ENCODE measurements at places on chromosomes 5 and 9.

- DNase-seq, result no peak
These were observed 79.2 kb upstream of the UBTD2 start for GRCh38 chr5:172362755-172363154.

DNA sequence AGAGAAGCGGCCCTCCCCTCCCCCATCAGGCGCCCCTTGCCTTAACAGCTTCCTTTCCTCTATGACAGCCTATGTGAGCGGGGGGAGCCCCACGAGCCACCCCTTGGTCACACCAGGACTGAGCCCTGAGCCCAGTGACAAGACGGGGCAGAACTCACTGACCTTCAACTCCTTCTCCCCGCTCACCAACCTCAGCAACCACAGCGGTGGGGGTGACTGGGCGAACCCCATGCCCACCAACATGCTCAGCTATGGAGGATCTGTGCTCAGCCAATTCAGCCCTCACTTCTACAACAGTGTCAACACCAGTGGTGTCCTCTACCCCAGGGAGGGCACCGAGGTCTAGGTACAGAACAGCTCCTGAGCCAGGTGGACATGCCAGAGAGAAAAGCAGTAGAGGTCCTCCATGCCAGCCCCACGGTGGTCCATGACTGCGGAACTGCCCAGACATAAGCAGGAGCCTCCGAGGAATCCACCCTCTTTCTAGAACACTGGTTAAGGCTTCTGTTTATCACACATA lies 2.6 kb downstream of the FOXI1 start:
- DNase-seq, result no peak

DNA sequence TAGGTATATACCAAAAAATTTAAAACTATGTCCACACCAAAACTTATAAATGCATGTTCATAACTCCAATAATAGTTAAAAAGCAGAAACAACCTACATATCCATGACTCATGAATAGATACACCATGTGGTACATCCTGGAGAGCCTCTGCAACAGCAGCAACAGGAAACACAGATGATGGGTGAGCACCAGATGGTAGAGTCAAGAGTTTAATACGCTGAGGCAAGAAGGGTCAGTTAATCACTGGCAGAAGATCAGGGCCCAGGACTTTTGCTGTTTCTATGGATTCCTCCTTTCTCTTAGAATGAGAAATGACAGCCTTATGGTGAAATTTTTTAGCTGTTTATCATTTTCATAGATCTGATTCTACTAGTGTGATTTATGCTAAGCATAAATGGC lies 351.8 kb upstream of the ADAMTSL1 start:
- DNase-seq, result no peak

DNA sequence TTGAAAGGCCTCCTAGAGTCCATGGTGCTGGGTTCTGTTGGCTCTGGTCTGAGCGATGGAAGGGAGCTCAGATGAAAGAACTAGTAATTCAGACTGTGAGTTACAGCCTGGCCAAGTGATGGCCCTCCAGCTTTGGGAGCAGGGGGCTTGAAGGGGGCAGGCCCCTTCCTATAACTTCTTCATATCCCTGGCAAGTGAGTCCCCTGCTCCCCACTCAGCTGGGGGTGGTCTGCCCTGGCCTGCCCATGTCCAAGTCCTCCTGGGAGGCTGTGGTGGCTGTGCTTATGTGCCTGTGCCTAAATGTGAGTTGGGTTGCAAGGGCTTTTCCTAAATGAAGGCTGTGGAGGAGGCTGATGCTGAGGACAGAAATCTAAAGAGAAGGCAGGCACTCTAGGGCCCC lies 80.1 kb downstream of the MACROH2A1 start:
- DNase-seq, result no peak

DNA sequence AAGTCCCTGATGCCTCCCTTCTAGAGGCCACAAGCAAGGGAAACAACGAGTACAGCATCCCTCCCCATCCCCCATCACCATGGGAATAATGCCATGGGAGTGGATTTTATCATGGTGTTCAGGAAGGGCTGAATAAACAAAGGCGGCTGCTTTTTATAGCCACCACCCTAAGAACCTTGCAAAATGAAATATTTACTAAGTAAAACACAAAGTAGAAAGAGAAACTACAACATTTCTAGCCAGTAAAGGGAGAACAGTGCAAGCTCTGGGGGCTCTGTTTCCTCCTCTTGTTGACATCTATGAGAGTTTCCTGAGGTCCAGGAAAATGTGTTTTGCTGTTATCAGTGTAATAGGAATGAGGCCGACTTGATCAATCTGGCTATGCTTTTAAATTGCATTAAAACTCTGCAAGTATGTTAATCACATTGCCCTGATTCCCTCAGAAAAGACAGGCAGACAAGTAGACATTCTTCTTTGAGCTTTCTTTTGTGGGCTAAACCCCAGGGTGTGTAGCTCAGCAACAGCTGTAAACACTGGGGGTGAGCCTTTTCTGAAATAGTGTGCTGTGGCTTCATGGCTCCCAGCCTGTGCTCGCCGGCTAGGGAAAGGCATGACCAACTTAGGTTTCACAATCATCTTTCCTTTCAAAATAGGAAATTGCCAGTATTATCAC lies 31.1 kb downstream of the SV2C start:
- no peak for DNase-seq

DNA sequence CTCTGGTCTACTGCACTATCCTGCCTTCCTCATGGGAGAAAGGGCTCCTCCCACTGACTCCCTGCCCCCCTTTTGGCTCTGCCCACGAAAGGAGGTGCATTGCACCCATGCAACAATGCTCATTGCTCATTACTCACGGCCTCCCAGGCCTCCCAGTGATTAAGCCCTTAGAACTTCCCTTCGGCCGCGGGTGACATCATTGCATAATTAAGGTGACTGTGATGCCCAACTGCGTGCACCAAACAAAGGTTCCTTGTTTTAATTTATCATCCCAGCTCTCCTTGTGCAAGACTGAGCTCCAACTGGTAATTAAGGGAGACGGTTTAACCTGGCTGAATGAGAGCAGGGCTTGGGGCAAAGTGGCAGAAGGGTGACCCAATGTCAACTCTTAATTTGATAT lies 180.4 kb downstream of the GAS1 start:
- no peak for DNase-seq

- DNase-seq, result no peak
These were observed 281.2 kb upstream of the RGMB start for GRCh38 chr5:98492258-98492657.

- no peak for DNase-seq
These were observed 193.3 kb downstream of the MLLT3 start for GRCh38 chr9:20428976-20429375.

DNA sequence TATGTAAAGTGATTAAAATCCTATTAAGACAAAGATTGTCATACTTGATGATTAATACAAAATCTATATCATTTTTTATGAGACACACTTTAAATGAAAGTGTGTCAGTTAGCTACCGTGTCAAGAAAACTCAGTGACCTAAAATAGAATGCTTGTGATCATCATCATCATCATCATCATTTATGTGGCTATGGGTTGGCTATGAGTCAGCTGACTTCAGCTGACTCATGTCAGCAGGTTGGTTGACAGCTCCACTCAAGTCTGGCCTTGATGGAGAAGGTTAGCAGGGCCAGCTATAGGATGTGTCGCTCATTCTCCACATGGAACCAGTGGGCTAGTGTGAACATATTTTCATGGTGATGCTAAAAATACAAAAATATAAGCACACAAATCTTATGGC lies 43.8 kb upstream of the ZNF300 start:
- DNase-seq, result no peak

DNA sequence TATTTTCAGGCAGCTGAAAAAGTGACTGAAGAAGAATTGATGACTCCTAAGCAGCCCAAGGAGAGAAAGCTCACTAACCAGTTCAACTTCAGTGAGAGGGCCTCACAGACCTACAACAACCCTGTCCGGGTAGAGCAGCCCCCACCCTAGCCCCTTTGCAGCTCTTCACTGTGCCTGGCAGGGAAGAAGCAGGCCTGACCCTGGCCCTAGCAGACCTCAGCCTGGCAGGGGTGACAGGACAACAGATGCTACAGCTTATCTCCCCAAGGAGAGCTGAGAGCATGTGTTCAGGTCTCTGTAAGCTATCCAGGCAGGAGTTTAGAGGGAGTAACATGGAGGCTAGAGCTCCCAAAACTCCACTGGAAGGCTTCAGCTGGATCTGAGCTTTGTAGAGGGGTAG lies 31.8 kb downstream of the DNAI1 start:
- DNase-seq, result no peak

DNA sequence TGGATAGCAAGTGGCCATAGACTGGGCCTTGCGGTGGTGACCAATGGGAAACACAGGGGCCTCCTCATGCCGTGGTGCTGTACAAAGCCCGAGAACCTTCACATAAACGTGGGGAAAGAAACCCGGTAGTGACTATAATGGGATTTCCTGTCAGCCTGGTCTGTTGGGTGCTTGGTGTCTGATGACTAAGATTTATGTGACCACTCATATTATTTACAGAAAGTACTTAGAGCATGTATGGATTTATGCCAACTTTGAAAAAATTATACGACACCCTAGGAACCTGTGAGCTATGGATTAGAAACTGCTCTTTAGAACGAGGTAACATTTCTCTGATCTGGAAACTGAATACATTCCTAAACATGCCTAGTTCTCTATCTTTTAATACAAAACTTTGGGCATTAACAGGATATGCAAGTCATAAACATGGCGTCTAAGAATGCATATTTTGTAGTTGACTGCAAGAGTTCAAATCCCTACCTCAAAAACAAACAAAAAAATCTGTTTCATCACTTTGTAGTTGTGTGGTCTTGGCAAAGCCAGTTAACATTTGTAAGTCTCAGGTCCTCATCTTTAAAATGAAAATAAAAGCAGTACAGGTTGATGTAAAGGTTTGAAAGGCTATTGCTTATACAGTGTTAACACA lies 85.4 kb downstream of the TMEM167A start:
- DNase-seq, result no peak

- no peak for DNase-seq
These were observed 109.5 kb downstream of the SNCAIP start for GRCh38 chr5:122421374-122422079.

DNA sequence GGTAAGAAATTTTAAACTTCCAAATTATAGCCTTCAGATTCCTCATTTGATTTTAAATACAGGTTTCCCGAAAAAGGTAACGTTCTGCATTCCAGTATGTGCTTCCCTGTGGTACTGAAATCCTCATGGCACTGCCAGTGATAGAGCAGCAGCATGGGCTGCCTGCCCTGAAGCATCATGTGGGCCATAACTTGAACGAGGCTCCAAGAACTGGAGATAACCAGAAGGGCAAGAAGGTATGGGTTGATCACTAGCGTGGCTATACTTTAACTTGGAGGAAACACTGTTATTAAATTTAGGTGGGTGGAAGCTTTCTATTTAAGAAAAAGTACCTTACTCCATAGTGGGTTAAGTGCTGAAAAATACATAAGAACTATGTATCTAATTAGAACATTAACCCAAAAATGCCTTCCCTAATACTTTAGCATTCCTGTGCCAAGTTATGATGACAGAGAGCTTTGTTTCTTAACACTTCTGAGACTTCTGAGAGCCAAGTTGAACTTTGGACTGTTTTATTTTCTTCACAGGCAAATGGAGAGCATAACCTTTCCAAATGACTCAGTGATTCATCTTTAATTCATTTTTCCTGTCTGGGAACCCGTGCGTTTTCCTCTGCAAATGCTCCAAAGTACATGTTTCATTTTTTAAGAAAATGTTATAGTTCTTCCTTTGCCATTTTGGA lies 191.5 kb upstream of the GNA14 start:
- no peak for DNase-seq

DNA sequence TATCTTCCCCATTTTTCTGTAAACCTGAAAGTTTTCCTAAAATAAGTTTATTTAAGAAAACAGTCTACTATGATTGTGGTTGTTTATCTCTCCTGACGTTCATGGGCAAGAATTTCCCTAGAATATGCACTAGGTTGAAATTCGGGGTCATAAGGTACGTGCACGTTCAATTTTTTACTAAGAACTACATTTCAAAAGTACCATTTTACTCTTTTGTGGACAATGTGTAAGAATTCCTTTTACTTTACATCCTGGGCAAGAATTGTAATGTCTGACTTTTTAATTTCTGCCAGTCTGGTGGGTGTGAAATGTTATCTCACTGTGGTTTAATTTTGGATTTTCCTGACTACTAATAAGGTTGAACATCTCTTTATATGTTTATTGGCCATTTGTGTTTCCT lies 12.4 kb downstream of the IL5 start:
- DNase-seq, result no peak

DNA sequence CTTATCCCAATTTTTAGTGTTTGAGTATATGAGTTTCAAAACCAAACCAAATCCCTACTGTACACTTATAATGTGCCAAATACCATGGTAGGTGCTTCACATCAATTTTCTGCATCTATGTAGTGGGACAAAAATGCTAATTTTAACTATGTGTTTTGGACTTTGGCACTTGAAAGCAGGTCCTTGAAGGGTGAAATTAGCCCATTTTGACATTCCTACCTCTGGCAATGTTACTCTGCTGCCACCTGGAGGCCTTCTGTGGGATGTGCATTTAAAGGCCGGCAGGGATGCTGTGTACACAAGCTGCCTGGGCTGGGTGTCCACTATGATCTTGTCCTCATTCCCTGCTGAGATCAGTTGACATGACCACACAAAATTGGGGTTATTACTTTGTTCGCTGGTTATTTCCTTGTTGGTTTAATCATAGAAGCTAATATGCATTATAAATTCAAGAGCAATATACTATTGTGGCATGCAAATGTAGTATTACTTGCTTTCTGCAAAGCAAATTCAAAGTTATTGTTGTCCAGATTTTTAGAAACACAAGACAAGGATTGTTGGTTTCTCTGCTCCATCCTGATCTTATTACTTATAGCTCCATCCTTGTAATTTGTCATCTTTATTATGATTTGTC lies 166.8 kb downstream of the ARHGEF28 start:
- peak; percentile 32 for DNase-seq

DNA sequence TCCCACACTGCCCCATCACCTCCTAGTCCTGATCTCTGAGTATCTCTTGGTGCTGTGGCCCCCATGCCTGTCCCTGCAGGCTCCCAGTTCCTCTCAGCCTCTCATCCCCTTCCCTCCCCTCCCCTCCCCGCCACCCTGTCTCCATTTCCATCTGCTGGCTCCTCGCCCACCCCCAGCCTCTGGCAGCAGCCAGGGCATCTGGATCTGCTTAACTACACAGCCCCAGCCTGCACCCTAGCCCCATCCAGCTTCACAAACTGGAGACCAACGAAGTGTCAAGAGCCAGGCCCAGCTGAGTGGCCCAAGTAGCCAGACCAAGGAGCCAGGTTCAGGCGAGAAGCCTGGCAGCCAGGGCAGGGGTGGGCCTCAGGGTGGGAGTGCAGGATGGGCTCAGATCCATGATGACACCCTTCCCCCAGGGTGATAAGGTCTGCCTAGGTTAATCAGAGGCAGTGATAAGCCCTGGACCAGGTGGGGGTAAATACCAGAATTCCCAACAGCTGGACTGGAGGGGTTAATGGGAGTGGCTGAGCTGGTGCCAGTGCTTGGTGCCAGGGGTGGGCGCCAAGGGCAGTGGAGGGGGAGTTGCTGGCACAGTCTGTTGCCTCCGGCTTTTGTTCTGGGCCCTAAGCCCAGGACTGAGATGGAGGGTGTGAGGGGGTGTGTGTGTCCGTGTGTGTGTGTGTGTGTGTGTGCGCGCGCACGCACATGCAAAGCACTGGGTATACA lies 2.5 kb downstream of the IL11RA start:
- no peak for DNase-seq

GRCh38 chr5:51882647-51883046 lies 499.4 kb downstream of the ISL1 start:
- DNase-seq, result no peak

GRCh38 chr5:170333161-170333910 lies 35.8 kb upstream of the LCP2 start:
- peak; percentile 36 for DNase-seq

Data from stimulated activated CD8-positive, alpha-beta memory T cell treated with anti-CD3 and anti-CD28 coated beads, Interleukin-12 subunit alpha, Interleukin-12 subunit beta, amount 100 ng/mL, for 1 hour (primary cell).